Astrocyte (in vitro differentiated cells and primary cell): ENCODE measurements at places on chromosomes 3 and 15.

DNA sequence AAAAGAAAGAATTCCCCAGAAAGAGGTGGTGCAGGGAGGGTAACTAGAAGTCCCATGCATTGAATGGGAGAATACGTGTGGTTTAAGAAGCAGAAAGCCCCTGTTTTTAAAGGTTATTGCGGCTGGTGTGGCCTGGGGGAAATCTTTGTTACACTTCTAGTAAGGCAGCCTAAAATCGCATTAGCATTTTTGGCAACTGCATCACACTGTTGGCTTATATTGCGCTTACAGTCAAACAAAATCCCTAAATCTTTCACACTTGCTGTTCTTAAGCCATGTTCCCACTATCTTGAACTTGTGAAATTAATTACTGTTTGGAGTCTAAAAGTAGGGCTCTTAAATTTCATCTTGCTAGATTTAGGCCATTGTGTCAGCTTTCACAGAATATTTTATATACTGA is 66.0 kb upstream of the GOLIM4 start:
- no peak for DNase-seq

DNA sequence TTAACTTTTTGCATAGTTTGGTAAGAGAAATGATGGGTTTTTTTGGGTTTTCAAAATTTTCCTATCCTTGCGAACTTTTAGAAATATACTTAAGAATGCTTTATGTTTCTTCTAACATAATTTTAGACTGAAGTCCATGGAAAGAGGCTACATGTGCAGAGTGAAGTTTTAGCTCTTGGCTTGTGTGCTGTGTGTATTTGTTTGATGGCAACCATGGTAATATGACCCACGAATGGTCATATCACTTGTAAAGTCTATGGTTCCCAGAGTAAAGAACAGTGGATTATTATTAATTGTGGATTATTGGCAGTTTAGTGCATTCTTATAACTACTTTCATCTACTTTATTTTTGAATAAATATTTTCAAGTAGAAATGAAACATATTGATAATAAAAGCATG is 124.0 kb upstream of the GOLGA6L4 start:
- no peak for DNase-seq

DNA sequence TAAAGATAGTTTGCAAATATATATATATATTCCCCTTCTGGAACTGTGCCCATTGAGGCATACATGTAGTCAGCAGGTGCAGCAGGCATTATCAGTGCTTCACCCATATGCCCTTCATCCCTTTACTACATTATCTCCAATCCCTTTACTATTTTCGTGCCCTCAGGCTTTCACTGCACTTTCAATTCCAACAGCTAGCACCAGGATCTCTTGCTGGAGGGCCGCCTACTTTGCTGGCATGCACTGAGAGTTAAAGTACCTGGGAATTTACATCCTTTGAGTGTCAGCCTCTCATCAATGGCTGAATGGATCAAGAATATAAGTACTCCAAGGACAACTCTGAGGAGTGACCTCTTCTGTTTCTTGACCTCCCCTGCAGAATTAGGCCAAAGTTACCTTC is 222.1 kb upstream of the CFAP20DC start:
- no peak for DNase-seq

GRCh38 chr3:58411036-58411435 is 22.6 kb downstream of the PDHB start:
- no peak for DNase-seq

GRCh38 chr3:143751643-143752178 is 96.6 kb downstream of the SLC9A9 start:
- DNase-seq = no peak
